Cerebellar cortex (tissue), 1 donor: ENCODE measurements at places on chromosomes 2 and 18.
A peak's percentile ranks its signal among the peaks of the same experiment; 100 is the strongest.

DNA sequence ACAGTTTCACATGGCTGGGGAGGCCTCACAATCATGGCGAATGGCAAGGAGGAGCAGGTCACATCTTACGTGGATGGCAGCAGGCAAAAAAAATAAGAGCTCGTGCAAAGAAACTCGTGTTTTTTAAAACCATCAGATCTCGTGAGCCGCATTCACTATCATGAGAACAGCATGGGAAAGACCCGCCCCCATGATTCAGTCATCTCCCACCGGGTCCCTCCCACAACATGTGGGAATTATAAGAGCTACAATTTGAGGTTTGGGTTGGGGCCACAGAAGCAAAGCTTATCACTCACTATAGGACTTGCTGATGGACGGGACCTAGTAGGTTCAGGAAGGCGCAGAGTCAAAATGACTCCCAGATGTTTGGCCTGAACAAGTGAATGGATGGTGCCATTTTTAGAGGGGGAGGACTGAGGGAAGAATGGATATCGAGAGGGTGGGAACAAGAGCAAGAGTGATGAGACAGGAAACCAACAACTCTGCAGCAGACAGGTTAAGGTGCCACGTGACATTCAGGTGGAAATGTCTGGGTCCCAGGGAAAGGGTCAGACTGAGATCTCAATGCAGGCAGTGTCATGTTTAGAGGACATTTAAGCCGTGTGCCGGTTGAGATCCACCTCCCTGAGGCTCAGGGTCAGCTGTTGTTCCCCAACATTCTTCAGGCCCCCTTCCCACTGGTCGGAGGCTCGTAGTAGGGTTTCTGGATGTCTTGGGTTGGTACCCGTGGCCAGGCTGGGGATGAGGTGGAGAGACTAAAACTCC, 85.7 kb downstream of the MYCN start:
- no peak for DNase-seq

- no peak for DNase-seq
These were observed 19.1 kb downstream of the ZNF24 start for GRCh38 chr18:35324926-35325655.

GRCh38 chr18:10724666-10725065, 198.8 kb downstream of the NAPG start:
- DNase-seq: no peak

GRCh38 chr2:169980643-169981042, 153.4 kb downstream of the UBR3 start:
- DNase-seq: no peak

GRCh38 chr2:103265521-103265920, 503.7 kb downstream of the TMEM182 start:
- no peak for DNase-seq

GRCh38 chr2:226354434-226354833, 445.2 kb downstream of the IRS1 start:
- DNase-seq: no peak

GRCh38 chr18:21303445-21303844, 61.4 kb downstream of the GREB1L start:
- DNase-seq: no peak

DNA sequence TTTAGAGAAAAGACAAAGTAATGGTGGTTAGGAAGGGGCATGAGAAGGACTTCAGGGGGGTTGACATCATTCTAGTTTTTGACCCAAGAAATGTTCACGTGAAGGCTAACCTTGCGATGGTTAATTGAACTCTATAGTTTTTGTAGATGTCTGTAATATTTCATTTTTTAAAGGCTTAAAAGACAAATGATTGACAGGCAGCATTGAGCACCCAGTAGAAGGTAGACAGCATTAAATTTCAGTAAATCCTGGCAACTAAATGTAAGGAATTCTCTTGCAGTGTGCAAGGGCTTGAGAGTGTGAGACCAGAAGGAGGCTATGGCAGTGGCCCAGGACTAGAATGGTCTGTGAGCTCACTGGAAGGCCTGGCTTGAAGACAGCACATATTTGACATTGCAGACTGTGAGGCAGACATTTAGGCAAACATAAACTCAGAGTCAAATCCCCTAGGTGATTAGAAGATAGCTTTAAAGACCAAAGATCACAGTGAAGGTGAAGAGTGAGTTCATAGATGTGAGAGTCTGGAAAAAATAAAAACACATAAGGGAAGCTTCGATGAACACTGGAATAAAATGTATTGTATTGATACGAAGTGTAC, 100.1 kb upstream of the MAP4K4 start:
- peak; percentile 80 for DNase-seq

DNA sequence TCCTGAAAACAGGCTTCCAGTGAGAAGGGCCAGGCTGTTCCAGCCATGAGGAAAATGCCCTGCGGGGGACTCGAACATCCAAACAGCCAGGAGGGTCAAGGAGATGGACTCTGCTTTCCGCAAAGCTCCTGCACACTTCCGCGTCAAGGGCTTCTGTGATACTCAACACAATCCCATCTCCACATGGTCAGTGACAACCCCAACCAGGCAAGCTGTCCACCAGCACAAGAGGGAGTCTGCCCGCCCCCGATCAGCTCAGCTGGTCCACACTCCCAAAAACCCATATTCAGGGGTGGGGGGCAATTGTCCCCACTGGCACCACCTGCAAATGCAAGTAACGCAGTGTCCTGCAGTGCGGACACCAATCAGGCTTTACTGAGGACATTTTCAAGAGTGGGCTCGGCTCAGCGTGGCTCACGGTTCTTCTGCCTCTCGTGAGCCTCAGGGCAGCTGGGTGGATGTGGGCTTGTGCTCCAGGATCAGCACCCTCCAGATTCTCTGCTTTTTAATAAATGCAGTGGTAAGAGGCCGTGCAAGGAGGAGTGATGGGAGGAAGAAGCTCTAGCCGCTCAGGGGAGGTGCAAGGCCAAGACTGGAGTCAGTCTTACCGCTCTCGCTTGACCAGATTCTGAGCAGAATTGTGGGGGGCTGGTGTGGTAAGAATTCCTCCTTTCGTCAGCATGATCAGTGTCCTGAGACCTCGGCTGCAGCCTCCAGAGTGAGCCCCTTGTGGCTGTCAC, 19.5 kb upstream of the CIDEA start:
- no peak for DNase-seq

GRCh38 chr18:3458378-3458777, 8.4 kb downstream of the TGIF1 start:
- no peak for DNase-seq

DNA sequence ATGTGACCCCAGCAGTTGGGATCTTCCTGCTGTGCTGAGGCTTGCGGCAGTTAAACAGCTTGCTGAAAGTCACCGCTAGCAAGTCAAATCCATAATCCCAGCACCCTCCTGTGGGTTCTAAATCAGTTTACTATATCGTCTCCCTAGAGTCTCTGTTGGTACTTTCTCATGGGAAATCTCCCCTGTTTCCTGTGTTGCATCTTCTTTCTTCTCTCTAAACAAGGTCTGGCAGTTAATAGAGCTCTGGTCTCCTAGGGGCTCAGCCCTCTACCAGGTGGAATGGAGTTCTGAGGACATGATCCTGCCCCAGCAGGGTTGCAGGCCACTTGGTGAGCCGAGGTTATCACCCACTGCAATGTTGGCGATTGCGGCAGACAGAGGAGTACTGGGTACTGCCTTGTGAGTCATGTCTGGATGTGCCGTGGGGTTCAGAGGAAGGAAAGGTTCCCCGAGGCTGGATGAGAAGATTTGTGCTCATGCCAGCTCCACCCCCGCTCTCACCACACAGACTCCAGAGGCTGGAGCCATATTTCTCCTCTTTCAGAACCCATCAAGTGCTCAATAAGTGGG, 59.4 kb upstream of the SIX2 start:
- no peak for DNase-seq

- no peak for DNase-seq
These were observed 174.1 kb downstream of the CDH7 start for GRCh38 chr18:65924904-65925303.

GRCh38 chr2:11344956-11345677, 681 bp upstream of the ROCK2 start:
- peak; percentile 66 for DNase-seq

DNA sequence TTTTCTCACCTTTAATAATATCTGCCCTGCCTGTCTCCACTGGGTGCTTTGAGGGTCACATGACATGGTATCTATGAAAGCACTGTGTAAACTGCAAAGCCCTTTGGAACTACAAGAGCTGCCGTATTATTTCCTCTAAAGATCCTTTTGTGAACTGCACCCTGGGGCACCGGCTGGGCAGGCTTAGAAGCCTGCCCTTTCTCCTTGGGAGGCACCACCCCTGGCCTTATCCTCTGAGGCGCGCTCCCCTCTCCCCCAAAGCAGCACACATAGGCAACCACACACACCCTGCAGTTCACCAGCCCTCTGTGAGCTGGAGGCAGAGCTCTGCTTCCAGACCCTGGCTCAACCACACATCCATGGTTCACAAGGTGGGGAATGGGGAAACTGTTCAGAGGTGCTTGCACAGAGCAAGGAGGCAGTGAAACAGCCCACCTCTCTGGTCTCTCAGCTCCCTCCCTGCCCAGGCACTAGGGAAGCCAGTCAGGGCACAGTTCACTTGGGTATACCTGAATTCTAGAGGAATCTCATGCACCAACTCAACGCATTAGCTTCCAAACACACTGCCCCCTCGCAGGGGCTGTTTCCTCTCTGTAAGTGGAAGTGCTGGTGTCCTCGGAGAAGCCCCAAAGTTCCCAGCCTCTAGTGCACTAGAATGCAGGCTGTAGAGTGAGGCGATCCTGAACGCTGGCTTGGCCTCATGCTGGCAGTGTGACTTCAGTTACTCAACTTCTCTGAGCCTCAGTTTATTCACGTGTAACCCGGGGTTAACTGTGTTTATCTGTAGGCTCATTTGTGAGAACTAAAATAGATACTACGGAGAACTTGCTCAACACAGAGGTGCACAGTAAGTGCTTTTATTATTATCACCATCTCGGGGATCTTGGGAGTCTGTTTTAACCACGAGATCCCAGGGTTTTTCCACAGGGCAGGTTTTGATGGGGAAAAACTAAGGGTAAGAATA, 11.0 kb downstream of the SIGLEC15 start:
- no peak for DNase-seq

GRCh38 chr2:10795508-10796046, 17.0 kb downstream of the PDIA6 start:
- DNase-seq: no peak

DNA sequence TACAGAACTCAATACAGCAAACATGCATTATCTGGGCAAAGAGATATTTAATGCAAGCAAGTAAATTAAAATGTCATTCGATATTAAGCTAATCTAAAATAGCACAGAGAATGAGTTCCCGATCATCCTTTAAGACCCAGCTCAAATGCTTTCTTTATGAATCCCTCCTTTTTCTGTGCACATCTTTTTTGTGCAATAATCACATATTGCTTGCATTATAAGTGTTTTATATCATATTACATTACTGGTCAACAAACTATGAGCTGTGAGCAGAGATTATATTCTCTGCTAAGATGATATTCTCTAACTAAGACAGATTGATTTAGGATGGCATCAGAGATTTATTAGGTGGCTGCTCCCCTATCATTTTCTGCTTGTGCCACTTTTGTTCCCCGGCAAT, 146.1 kb downstream of the ERBB4 start:
- no peak for DNase-seq

- DNase-seq: no peak
These were observed 302.9 kb downstream of the CPS1 start for GRCh38 chr2:210859314-210859713.

DNA sequence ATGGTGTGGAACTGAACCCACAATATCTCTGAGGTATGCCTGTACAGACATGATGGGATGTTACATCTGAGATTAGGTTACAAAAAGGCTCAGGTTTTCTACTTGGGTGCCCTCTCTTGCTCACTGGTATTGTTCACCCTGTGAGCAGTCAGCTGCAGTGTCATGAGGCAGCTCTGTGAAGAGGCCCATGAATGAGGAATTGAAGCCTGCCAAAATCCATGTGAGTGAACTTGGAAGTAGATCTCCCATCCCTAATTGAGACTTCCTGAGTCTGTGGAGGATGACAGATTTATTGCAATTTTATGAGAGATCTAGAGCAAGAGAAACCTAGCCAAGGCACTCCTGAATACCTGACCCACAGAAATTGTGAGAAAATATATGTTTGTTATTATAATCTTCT, 404.9 kb upstream of the ZEB2 start:
- no peak for DNase-seq

GRCh38 chr2:40554665-40555294, 102.9 kb upstream of the SLC8A1 start:
- peak; percentile 52 for DNase-seq

- DNase-seq: no peak
These were observed 225.7 kb upstream of the ST6GAL2 start for GRCh38 chr2:107111623-107112022.

DNA sequence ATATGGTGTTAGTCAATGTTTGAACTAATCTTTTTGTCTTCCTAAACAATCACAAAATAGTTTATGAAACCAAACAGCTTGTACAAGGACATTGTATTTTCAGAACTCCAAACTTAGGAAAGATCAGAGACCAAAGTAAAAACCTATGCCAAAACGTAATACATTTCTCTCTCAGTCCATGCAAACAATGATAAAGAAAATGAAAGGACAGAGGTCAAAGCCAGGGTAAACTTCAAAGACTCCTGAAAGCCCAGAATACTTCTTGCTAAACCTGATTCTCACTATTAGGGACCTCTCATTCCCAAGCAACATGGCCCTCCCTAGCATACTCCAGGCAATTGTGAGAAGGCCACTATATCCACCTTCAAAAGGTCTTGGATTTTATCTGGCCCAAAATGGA, 105.1 kb upstream of the GALNT5 start:
- no peak for DNase-seq

DNA sequence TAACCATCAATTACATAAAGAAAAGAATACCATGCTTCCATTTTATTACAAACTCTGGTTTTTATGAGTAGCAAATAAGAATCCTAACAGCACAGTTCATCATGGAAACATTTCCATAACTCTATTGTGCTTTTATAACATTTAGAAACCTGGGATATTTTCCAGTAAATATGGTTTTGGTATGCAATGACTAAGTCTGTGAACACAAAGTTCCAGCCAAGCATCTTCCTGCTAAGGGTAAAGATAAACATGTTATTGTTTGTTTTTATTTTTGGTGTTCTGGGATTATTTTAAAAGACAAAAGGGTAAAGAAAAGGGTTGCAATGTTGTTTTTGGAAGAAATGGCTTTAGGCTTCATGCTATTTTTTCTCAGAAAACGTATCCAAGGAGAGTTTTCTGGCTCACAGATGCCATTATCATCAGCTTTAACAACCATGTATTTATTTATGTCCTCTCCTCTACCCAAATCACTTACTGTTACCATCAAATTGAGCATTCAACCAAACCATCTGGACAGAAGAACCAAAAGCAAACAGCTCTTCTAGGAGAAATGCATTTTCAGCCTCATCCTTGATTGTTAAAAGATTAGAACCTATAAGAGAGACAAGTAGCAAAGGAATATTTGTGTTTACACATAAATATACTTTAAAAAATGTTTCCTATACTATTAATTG, 116.0 kb downstream of the PLA2R1 start:
- DNase-seq: peak; percentile 81

DNA sequence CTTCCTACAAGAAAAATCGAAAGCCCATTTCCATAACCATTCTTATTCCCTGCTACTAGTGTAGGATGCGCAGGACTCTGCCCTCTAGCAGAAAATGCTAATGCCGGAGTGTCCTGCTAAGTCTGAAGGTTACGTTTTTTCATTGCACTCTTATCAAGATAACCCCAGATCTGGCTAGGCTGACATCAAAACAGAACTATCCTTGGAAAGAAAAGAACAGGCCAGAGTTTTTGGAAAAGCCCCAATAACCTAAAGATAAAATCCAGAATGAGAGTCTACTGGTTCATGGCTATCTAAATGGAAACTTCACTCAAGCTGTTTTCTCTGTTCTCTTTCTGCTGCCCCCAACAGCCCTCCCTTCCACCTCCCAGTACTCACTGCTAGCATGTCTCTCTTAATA, 913 bp downstream of the RNF152 start:
- peak; percentile 66 for DNase-seq

GRCh38 chr2:2564300-2565078, 233.4 kb upstream of the MYT1L start:
- DNase-seq: no peak
